ENCODE measurements at places on chromosomes 11 and 22.
A peak's percentile ranks its signal among the peaks of the same experiment; 100 is the strongest.

GRCh38 chr11:128701086-128701485, 7.2 kb downstream of the FLI1 start:
- no peak for DNase-seq

GRCh38 chr11:109815500-109816150, 277.6 kb upstream of the ZC3H12C start:
- no peak for DNase-seq

DNA sequence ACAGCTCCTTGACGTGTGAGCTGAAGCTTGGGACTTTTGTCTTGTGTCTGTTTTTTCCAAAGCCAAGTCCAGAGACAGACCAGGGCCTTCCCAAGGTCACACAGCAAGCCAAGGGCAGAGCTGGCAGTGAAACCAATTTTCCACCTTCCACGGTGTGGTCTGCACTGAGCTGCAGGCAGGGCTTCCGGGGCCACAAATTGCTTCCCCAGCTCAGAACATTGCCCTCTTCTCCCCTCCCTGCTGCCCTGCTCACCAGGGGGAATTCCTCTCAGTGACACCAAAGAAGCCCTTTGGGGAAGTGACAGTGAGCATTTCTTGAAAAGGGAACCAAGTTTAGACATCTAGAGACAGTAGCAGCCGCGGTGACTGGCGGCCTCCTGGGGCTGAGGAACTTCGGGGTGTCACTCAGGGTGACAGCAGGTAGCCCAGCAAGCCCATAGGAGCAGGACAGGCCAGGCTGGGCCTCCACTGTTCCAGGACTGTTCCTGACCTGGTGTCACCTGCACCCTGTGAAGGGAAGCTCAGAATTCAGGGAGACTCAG, 9.2 kb downstream of the FXYD2 start:
- no peak for DNase-seq

GRCh38 chr11:14255238-14255534, 103.8 kb downstream of the RRAS2 start:
- no peak for DNase-seq

DNA sequence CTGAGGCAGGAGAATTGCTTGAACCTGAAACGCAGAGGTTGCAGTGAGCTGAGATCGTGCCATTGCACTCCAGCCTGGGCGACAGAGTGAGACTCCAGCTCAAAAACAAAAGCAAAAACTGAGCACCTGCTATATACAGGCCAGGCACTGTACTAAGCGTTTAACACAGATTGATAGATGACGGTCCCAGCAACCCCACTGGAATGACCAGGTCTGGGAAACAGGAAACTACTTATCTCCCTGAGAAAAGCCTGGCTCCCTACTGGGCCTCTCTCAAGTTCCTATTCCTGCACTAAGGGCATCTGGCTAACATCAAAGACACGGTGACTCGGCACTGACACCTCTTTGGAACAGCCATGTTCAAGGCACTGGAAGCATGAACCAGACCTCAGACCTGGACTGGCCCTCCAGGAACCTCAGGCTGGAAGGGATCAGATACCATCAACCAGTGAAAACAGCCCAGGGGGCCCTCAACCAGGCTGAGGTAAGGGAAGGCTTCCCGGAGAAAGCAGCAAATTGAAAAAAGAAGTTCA, 16.6 kb downstream of the ARAP1 start:
- DNase-seq: no peak

- peak; percentile 86 for DNase-seq
Observed at GRCh38 chr11:15179167-15179566, 64.4 kb downstream of the INSC start.

DNA sequence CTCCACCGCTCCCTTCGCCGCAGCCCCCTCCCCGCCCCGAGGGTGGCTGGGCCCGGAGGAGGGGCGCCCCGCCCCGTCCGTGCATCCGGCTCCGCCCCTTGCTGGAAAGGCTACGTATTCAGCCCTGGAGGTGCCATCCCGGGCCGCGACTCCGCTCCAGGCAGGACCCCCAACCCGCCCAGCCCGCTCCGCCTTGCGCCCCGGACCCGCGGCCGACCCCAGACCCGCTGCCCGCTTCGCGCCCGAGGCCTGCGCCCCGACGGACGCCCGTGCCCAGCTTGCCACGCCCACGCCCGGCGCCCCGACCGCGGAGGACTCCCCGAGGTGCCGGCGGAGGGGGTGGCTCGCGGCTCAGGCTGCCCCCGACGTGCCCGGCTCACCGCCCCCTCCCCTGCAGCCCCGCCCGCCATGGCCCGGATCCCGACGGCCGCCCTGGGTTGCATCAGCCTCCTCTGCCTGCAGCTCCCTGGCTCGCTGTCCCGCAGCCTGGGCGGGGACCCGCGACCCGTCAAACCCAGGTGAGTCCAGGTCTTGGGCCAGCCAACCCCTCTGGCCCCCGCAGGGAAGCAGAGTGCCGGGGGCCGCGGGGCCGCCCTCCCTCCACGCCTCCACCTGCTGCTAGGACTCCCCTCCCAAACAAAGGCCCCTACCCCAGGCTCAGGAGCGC, at the start of gene ADM2:
ADM2 (plus strand) TSS at position 104 of the 667 bp plus-strand sequence; CDS start at position 409, 305 bp downstream.
- no peak for DNase-seq

DNA sequence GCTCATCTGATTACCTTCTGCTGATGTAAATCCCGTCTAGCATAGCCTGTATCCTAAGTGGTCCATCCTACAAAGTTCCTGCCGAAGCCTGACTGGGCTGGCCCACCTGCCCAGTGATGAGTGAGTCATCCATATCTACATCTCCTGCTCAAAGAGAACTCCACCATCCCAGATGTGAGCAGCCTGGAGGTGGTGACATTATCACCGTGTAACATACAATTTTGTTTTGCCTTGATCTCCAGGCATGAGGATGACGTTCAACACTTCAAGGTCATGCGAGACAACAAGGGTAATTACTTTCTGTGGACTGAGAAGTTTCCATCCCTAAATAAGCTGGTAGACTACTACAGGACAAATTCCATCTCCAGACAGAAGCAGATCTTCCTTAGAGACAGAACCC, 5.6 kb downstream of the TMA7B start:
- DNase-seq: no peak

- DNase-seq: no peak
Observed at GRCh38 chr11:3983101-3983500, 111.5 kb upstream of the RRM1 start.

GRCh38 chr22:35552196-35552842, 11.7 kb downstream of the RASD2 start:
- peak; percentile 48 for DNase-seq

GRCh38 chr22:20141186-20142077, 9.4 kb downstream of the CCDC188 start:
- peak; percentile 22 for DNase-seq

GRCh38 chr11:76782531-76783293, 444 bp upstream of the TSKU start:
- peak; percentile 97 for DNase-seq

Data from fibroblast of skin of left quadriceps (primary cell).